ENCODE measurements at places on chromosomes 12 and 14.

DNA sequence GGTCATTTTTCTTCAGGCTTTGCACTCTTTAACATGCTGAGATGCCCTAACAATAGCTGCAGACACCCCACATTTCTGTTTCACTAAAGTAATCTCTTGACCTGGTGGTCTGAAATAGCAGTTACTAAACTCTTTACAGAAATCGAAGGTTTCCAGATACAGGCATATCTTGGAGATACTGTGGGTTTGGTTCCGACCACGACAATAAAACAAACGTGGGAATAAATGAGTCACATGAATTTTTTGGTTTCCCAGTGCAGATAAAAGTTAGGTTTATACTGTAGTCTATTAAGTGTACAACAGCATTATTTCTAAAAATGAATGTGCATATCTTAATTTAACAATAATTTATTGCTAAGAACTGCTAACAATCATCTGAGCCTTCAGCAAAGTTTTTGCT is 208.7 kb downstream of the EGLN3 start:
- no peak for DNase-seq

DNA sequence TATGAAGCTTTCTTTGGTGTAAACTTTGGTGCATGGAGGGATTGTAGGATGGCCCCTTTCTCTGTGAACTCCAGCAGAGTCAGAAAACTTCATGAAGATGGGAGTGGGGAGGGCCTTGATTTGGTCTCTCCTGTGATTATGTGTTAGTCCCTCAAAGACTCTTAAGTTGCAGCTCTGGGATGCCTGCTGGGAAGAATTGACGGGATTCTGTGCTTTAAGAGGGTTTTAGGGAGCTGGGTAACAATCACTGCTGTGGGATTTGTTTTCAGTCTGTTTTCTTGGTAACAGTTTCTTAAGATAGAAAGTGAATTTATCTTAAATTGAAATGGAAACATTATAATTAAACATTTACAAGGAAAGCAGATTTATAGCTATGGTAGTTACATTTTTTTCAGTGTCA is 378.1 kb downstream of the AACS start:
- no peak for DNase-seq

- no peak for DNase-seq
These were observed 26.1 kb upstream of the CPNE8 start for GRCh38 chr12:38931461-38931860.

DNA sequence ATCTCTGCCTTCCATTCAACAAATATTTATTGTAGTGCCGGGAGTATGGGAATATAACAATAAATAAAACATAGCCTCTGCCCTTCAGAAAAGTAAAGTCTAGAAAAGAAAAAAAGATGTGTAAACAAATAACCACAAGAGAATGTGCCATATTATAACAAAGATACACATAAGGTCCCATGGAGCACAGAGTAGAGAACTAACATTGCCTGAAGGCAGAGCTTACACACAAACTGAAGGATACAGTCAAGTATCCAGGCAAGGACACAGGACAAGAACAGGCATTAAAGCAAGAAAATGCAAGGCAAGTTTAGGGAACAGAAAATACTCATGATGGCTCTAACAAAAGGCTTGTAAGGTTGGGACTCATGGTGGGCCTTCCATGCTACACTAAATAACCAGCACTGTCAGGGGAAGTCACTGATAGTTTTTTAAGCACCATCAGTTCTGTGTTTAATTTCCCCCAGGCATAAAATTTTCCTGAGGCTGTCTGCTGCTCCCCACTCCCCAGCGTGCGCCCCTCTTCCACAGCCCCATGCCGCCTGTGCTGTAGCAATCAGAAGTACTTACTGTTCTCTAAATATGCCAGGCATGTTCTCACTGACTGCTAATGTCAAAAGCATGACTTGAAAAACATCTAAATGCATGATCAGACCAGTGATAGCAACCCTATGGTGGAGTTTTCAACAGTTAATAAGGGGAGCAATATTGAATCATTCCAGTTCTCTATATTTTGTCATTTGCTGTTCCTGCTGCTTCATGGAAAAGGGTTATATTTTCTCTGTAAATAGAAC is 77.8 kb downstream of the ANKS1B start:
- no peak for DNase-seq

- no peak for DNase-seq
These were observed 69.0 kb downstream of the DENND5B start for GRCh38 chr12:31521964-31522363.

- no peak for DNase-seq
These were observed 27.4 kb upstream of the CCND2 start for GRCh38 chr12:4246116-4246515.

GRCh38 chr14:70776197-70776596 is 33.1 kb downstream of the MAP3K9 start:
- no peak for DNase-seq

DNA sequence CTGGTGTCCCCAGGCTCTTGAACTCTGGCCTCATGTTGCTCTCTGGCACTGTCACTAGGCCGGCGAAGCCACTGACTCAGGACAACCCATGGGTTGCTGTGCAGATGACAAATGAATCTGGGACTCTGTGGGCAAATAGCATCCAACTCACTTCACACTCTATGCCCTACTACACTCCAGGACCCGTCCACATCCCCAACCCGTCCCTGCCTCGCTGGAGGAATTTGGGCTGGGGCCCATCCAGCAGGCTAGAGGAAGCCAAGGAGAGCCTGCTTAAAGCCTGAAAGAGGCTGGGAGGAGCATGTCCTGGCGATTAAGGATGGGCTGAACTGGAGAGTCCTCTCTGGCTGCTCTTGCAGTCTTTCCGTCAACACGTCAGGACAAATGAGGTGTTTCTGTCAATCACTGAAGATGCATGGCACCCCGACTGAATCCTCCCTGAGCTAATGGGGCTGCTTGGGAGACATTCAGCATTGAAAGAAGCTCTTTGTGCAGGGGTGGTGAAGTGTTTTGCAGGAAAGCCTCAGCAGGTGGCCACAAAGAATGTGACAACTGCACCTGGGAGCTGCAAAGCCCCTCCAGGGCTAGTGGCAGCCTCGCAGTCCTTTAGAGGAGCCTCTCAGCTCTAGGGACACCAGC is 71.7 kb downstream of the ANO2 start:
- no peak for DNase-seq

GRCh38 chr12:45281994-45282393 is 66.1 kb downstream of the ANO6 start:
- no peak for DNase-seq

- no peak for DNase-seq
These were observed 90.0 kb downstream of the RIN3 start for GRCh38 chr14:92603309-92604242.

DNA sequence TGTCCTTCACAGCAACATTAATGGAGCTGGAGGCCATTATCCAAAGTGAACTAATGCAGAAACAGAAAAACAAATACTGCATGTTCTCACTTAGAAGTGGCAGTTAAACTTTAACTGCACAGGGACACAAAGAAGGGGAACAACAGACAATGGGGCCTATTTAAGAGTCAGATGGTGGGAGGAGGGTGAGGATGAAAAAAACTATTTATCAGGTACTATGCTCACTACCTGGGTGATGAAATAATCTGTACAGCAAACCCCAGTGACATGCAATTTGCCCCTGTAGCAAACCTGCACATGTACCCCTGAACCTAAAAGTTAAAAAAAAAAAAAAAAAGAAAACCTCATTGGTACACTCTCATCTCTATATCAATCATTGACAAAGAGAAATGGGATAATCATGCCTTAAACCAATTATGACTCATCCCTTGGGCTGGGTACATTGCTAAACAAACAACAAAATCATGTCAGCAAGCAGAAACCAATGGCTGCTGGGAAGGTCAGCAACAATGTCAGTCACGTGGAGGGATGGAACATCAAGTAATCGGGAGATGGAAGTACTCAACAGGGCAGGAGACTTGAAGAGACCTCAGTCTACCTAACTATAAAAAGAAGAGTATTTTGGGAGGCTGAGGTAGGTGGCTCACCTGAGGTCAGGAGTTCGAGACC is 479.2 kb downstream of the RMST start:
- no peak for DNase-seq

- DNase-seq, result peak; percentile 64
These were observed 505 bp upstream of the HEBP1 start for GRCh38 chr12:13000616-13000924.

DNA sequence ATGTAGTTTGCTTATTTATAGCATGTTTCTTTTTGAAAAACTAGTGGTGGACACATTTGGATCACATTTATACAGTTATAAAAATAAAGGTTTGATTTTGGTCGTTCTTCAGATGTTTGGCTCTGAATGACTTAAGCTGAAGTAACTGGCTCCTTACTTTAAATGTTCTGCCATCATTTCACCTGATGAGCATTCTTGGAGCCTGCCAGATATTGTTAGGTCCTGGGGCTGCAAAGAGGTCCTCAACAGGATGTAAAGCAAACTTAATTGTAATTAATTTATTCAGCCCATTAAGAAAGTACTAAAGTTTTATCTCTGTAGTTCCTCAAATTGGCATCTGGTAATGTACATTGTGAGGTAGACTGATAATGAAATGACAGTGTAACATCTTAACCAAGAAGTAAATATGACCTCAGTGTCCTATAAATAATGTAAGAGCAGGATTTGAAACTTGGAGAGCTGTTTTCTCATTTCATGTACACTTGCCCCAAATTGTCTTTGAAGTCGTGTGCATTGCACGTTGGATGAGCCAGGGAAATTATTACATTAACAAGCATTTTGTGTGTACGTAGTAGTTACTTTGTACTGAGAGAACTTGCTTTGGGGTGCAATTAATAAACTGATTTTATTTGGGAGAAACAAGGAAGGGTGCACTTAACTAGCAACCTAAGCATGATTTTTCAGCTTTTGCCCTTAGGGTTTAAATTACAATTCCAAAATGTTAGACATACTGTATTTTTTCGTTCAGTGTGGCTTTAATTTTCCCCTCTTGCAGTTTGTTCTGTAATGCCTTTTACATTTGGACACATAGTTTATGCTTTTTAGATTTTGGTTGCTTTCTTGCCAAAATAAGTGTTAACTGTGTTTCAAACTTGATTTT is 7.5 kb downstream of the EIF5 start:
- DNase-seq, result no peak

DNA sequence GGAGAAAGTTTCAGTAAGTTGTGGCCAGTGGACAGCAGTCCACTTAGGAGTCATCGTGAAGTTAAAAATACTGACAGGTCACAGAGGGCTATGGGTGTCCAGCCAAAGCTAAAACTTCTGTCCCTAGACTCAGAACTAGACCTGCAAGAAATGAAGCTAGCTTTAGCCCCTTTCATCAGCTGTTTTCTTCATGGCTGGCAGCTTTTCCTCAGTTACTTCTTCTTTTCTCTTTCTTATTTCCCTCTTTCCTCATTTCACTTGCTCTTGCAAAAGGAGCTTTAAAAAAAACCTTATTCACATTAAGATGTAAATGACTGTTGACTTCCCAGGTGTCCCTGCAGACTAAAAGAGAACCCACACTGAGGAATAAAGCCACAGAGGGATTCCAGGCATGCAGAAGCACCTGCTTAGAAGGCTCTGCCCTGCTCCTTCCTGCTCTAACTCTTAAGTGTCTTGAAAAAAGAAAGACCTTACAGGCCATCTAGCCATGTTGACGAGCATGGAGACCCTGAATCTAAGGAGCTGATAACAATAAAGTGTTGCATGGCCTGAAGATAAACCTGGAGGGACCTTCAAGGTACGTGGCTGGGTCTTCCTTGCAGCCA is 69.7 kb upstream of the CCND2 start:
- DNase-seq, result no peak

- peak; percentile 32 for DNase-seq
These were observed 3.7 kb downstream of the TBX5 start for GRCh38 chr12:114402084-114402717.

GRCh38 chr12:31989571-31990362 is 30.6 kb downstream of the RESF1 start:
- DNase-seq, result peak; percentile 6

GRCh38 chr12:114512351-114512750 is 106.4 kb upstream of the TBX5 start:
- DNase-seq, result peak; percentile 7

DNA sequence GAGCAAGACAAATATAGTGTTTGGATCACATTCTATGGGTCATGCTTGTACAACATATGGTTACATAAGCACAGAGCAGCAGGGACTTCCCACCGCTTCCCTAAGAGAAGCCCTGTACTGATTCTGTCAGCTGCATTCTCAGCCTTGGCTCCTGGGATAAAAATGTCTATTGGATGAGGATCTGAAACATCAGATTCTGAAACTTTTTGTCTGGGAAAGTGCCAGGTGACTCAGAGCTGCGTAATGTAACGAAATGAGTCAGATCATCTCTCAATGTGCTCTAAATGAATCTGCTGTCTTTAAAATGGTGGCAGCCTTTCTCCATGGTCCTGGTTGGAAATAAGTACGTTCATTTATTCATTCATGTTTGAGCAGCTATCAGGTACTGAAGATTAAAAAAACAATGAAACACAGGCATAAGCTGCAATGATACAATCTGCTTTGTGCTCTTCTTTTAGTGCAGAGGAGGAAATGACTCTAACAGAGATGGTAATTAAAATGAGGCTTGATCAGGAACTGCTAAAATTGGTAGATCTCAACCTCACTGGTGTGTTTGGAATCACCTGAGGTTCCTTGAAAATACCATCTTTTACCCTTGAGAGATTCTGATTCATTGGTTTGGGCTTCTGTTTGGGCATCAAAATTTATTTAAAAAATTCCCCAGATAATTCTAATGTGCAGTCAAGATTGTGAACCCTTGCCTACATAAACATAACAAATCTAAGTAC is 99.1 kb upstream of the NAP1L1 start:
- DNase-seq, result peak; percentile 98
